ENCODE measurements at places on chromosomes 7 and 10.

- DNase-seq: no peak
These were observed 21.6 kb upstream of the WASL start for GRCh38 chr7:123770378-123770777.

GRCh38 chr10:31884386-31884785 is 44.2 kb downstream of the ARHGAP12 start:
- no peak for DNase-seq

DNA sequence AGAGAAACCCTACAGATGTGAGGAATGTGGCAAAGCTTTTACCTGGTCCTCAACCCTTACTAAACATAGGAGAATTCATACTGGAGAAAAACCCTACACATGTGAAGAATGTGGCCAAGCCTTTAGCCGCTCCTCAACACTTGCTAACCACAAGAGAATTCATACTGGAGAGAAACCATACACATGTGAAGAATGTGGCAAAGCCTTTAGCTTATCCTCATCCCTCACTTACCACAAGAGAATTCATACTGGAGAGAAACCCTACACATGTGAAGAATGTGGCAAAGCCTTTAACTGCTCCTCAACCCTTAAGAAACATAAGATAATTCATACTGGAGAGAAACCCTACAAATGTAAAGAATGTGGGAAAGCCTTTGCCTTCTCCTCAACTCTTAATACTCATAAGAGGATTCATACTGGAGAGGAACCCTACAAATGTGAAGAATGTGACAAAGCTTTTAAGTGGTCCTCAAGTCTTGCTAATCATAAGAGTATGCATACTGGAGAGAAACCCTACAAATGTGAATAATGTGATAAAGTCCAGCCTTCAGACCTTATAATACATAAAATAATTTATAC is 38.2 kb downstream of the ZNF679 start:
- no peak for DNase-seq

DNA sequence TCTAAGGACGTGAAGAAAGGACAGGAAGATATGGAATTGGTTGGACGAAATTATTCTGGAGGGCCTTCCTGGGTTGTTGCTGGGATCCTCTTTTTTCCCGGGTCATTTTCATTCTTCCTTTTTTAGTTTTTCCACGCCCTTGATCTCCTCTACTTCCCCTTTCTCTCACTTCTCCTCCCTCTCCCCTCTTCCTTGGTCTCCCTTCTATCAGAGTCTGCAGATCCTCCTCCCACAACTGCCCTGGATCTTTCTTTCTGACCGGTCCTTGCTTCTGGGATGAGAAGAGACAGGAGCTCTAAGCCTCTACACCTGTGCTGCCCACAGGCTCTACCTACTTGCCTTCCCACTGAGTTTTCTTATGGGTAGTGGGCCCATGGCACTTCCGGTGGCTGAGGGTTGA is 103.7 kb upstream of the RELN start:
- no peak for DNase-seq

DNA sequence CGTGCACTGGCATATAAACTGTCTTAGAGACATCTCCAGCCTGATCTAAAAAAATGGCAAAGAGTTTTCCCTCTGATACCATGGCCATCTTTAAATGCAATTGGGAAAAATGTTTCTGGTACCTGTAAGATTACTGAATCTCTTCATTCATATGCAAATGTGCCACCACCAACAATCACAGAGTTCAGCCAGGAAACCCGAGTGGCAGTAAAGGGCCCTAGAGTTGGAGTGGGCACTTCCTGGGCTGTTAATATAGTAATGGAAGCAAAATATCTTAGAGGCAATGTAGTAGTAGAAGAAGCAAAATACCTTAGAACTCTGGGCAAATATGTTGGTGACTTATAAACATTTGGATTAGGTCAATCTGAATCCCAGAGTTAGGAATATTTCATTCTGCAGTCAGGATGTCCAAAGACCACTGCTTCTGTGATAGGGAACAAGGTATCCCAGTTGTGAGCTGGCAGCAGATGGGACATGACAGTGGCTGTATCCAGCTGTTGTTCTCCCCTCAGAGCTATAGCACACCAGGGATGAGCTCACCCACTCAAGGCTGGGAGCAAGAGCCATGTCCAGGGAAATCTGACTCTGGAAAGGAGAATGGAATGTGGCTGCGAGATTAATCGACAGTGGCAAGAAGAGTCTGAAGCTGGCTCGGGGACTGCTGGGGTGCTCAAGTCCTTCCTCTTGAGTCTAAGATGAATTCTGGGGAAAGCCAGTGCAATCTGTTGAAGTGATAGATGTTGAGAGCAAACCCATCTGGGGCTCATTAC is 332.1 kb downstream of the PHTF2 start:
- DNase-seq: no peak

DNA sequence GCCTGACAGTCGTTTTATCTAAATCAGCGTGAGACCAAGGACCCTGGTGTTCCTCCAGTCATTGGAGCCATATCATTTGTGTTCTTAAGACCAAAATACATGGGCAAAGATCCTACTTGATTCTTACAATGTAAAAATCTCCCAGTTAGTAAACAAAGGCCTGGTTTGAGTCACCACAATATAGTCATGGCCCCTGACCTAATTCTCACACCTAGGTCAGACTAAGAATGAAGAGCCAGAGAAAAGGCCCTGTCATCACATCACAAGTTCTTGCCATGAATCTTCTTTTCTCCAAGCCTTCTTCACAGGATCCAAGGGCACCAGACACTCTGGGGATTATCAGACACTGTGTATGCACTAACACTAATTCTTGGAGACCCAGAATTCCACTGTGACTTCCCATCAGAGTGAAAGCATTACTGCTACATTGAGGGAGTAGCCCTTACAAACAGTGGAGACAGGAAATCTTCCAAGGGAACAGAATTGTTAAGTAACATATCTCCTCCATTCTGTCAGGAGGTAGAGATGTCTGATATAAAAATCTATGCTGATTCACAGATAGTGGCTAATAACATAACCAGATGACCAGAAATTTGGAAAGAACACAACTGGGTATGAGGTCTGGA is 7.6 kb upstream of the ERVW-1 start:
- DNase-seq: no peak

DNA sequence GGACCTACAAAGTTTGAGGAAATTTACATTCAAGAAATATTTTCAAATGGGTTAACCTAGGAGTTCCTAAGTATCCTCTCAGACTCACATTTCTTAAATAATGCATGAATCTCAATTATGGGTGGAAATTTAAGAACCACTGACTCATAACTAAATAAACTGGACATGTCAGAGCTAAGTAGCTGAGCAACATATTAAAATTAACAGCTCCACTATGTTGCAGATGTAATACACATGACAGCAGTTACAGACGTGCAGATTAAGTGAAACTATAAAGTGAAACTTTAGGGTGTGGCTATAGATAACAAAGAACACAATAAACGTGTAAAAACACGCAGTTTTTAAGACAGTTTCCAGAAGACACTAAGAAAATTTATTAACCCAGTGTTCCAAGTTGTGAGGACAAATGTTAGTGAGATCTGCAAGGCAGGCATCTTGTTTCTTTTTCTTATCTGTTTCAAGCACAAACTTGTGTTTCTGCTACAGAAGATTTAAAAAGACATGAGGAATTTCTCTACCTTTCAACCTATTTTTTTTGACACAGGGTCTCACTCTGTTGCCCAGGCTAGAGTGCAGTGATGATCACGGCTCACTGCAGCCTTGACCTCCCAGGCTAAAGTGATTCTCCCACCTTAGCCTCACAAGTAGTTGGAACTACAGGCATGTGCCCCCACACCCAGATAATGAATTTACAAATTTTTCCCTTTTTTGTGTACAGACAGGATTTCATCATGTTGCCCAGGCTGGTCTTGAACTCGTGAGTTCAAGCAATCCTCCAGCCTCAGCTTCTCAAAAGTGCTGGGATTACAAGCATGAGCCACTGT is 25.3 kb downstream of the DNMBP start:
- DNase-seq: no peak
